Glutamatergic neuron (in vitro differentiated cells): ENCODE measurements at places on chromosomes 11 and 22. TPM values are rescaled to one million over a fixed set of nuclear protein-coding genes. Genes with fewer than 3 reads are reported as not detected.

- H3K4me3 ChIP-seq = no peak overlapping the region
- peak; percentile 91 for DNase-seq
- H3K4me1 ChIP-seq = peaks cover 21% of the 10 kb centered on the region
- H3K36me3 ChIP-seq = peaks cover 5% of the 10 kb centered on the region
- no peak overlapping the region for H3K27ac ChIP-seq
Observed at GRCh38 chr22:19629720-19630419, 84.4 kb upstream of the SEPTIN5 start.

DNA sequence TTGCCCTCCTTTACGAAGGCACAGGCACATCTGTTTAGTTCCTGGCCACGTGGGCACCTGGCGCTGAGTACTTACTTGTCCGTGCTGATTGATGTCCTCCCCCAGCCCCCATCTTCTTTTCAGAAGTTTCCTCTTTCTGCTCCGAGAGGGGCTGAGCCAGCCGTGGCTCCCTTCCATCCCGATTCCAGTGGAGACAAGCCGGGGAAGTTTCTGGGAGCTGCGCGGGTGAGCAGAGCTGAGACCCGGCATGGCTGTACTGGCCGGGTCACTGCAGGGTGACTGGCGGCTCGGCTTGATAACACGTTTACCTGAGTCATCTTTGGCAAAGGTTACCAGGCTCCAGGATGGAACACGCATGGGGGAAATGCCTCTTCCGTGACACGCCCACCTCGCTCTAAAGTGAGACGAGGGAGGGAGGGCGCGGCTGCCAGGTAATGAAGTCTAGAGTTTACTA lies 45.4 kb upstream of the ATXN10 start:
- H3K4me3 ChIP-seq = no peak overlapping the region
- peaks cover 6% of the 10 kb centered on the region for H3K4me1 ChIP-seq
- DNase-seq = no peak

DNA sequence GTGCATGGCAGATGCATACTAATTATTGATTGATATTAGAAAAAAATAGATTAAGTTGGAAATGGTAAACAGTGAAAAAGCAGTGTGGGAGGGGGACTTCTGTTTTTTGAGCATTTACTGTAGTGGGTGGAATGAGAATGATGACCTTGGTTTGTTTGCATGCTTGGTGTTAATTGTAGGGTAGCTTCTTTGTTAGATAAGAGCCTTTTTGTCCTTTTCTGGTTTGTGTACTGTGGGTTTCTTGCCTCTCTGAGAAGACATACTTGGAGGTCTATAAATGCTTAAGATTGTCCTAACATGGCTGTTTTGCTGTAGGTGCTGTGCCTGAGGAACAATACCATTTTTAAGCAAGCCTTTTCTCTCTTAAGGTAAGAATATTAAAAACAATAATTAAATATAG lies 17.0 kb downstream of the MRPL48 start:
- H3K27me3 ChIP-seq = no peaks in the 10 kb centered on the region
- H3K27ac ChIP-seq = no peak overlapping the region
- no peak for DNase-seq
- peaks cover 5% of the 10 kb centered on the region for H3K36me3 ChIP-seq

DNA sequence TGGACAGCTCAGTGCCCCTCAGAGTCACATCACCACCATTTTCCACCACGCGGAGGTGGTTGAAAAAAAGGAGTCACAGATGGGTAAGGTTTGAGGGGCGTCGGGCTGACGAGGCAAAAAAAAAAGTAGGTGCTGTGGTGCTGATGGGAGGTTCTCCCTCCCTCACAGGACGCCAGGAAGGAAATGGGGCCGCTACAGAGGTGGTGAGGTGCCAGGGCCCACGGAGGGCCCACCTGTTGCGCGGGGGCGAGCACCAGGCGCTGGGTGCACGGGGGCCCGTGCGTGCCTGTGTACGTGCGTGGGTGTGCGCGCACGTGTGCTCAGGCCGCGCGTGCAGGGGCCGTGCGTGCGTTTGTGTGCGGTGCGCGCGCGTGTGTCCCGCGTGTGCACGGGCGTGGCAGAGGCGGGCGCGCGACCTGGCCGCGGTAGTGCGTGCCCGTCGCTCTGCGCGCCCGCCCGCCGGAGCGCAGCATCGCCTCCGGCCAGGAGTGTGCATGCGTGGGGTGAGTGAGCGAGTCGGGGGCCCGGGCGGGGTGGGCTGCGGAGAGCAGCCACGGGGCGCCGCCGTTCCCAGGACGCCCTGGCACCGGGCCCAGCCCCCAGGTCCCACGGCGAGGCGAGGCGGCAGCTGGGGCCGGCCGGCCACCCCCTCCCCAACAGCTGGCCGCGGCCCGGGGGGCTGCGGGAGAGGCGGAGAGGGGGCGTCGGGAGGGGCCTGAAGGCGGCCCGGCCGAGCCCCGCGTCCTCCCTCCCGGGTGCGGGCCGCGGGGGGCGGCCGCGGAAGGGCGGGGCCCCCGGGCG lies 2.8 kb downstream of the PDGFB start:
- no peaks in the 10 kb centered on the region for H3K36me3 ChIP-seq
- peak overlapping the region; percentile 86 for H3K27ac ChIP-seq
- peaks cover 18% of the 10 kb centered on the region for H3K27me3 ChIP-seq
- H3K4me1 ChIP-seq = peaks cover 6% of the 10 kb centered on the region
- peak overlapping the region; percentile 86 for H3K4me3 ChIP-seq

Gene VPREB3
- total RNA-seq = not detected

GRCh38 chr22:40441761-40442390 lies 71.5 kb downstream of the SGSM3 start:
- H3K36me3 ChIP-seq = peaks cover 8% of the 10 kb centered on the region
- peaks cover 6% of the 10 kb centered on the region for H3K27me3 ChIP-seq
- no peak overlapping the region for H3K4me3 ChIP-seq
- no peak overlapping the region for H3K27ac ChIP-seq
- H3K4me1 ChIP-seq = peaks cover 6% of the 10 kb centered on the region

Gene SYT7
- 93.6 TPM for total RNA-seq

Gene TRIM49C
- 1.2 TPM for total RNA-seq

- DNase-seq = no peak
- no peak overlapping the region for H3K27ac ChIP-seq
- H3K36me3 ChIP-seq = no peaks in the 10 kb centered on the region
- H3K4me3 ChIP-seq = no peak overlapping the region
- peaks cover 3% of the 10 kb centered on the region for H3K27me3 ChIP-seq
Observed at GRCh38 chr11:32032478-32032877, 58.4 kb upstream of the RCN1 start.

- H3K4me1 ChIP-seq = no peaks in the 10 kb centered on the region
- H3K27ac ChIP-seq = no peak overlapping the region
- no peak for DNase-seq
- peaks cover 2% of the 10 kb centered on the region for H3K27me3 ChIP-seq
- no peak overlapping the region for H3K4me3 ChIP-seq
Observed at GRCh38 chr22:26744892-26745808, 87.8 kb downstream of the MIAT start.

DNA sequence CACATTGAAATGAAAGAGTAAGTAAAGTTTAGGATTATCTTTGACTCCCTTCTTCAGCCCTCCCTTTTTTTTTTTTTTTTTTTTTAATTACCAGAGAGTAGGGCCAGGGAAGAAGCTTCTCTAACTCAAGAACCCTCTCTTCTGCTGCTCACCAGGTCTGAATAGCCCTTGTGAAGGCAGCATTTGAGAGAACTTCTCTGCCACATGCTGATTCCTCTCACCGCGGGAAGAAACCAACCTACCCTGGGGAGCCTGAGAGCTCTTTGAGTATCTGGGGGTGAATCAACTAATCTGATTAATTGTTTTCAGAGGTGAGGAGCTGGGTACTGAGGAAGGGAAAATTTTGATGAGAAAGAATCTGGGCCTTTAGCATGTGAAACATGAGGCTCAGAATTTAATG lies 434.5 kb upstream of the CCDC90B start:
- DNase-seq = no peak
- H3K4me1 ChIP-seq = peaks cover 3% of the 10 kb centered on the region
- no peaks in the 10 kb centered on the region for H3K36me3 ChIP-seq
- no peaks in the 10 kb centered on the region for H3K27me3 ChIP-seq

DNA sequence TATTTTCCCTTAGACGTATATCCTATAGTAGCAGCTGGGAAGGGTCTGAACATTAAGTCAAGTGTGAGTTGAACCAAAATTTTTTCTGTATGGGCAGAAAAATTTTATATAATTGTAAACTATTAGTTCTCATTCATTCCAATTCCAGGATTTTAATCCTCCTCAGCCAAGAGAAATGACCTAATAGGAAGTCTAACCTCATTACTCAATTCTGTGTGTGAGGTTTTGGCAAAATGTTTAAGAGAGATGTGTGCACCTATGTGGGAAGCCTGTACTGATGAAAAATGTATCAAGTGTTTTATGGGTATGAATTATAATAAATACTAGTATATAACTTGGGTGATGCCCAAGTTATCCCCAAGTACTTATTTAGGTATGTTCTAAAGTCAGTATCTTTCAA lies 311.6 kb upstream of the PITPNB start:
- no peak overlapping the region for H3K27ac ChIP-seq
- H3K27me3 ChIP-seq = no peaks in the 10 kb centered on the region
- H3K4me3 ChIP-seq = no peak overlapping the region
- no peaks in the 10 kb centered on the region for H3K36me3 ChIP-seq
- H3K4me1 ChIP-seq = peaks cover 27% of the 10 kb centered on the region

DNA sequence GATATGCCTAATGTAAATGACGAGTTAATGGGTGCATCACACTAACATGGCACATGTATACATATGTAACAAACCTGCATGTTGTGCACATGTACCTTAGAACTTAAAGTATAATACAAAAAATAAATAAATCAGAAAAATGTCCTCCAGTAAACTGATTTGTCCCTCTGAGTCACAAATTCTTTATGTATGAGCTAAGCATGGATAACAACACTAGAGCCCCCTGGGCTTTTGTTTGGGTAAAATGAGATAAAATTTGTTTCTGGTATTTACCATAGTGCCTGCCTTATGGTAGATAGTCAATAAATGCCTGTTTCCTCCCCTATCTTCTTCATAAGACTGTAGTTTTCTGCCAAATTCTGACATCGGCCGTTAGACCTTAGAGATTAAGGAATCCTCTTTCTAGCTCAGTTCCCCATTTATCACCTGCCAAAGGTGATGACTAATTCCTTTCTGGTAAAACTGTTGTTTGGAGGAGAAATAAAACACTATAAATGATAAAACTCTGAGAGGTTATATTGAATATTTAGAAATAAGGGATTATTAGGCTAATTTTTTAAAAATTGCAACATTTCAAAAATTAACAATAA lies 43.6 kb upstream of the LUZP2 start:
- H3K27ac ChIP-seq = no peak overlapping the region
- no peaks in the 10 kb centered on the region for H3K4me1 ChIP-seq
- H3K36me3 ChIP-seq = no peaks in the 10 kb centered on the region
- no peak for DNase-seq
- no peak overlapping the region for H3K4me3 ChIP-seq

Gene OR5I1
- total RNA-seq = not detected

DNA sequence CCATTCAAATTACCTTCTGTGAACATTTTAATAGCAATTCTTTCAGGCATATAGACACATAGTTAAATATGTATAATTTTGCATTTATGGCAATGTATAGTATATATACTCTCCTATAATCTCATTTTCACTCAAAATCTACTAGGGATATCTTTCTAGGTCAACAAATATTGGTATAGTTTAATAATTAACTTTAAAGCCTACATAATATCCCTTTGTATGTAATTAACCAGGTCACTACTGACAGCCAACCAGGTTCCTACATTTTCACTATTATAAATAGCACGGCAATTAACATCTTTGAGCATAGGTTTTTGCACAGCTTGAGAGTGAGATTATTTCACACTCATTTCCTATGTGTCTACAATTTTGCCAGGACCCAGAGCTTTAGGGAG lies 15.8 kb downstream of the OR2AG2 start:
- H3K4me1 ChIP-seq = no peaks in the 10 kb centered on the region
- no peaks in the 10 kb centered on the region for H3K27me3 ChIP-seq
- H3K4me3 ChIP-seq = no peak overlapping the region
- no peaks in the 10 kb centered on the region for H3K36me3 ChIP-seq
- DNase-seq = no peak
- no peak overlapping the region for H3K27ac ChIP-seq

- H3K27ac ChIP-seq = no peak overlapping the region
- peaks cover 2% of the 10 kb centered on the region for H3K27me3 ChIP-seq
- peaks cover 4% of the 10 kb centered on the region for H3K36me3 ChIP-seq
- H3K4me1 ChIP-seq = no peaks in the 10 kb centered on the region
- no peak for DNase-seq
- H3K4me3 ChIP-seq = no peak overlapping the region
Observed at GRCh38 chr11:10388101-10388500, 67.0 kb upstream of the AMPD3 start.

Gene ANKK1
- not detected for total RNA-seq

Gene NDUFV1
- 216 TPM for total RNA-seq

GRCh38 chr11:96329419-96329818 lies 13.6 kb downstream of the MAML2 start:
- H3K27ac ChIP-seq = no peak overlapping the region
- no peak for DNase-seq
- H3K36me3 ChIP-seq = no peaks in the 10 kb centered on the region
- H3K4me3 ChIP-seq = no peak overlapping the region
- H3K4me1 ChIP-seq = peaks cover 23% of the 10 kb centered on the region

DNA sequence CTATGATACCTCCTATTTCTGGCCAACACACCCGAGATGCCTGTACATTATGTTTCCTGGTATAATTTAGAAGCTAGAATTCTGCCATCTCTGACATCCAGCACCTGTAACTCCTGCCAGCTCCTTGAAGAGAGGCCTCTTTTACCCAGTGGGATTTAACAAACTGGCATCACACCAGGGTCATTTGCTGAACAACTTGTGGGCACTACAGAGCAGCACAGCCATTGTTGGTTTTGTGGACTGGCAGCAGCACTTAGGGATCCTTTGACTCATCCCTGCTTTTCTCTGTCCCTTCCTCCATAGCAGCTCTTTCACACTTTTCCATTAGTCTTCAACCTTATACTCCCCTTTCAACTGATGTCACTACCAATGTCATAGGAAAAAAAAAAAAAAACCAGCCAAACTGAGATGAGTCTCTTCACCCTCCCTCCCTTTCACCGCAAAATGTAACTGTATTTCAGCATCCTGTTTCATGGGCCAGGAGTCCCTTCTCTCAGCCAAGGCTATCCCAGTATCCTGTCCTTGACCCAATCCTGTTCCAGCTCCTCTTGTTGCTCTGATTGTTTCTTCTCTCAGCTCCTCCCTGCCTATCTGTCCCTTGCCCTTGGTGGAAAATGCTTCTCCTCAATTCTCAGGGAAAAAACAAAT lies 68.7 kb downstream of the PPFIBP2 start:
- no peak for DNase-seq
- H3K27ac ChIP-seq = no peak overlapping the region
- H3K27me3 ChIP-seq = no peaks in the 10 kb centered on the region
- peaks cover 9% of the 10 kb centered on the region for H3K4me1 ChIP-seq

GRCh38 chr22:40405178-40406062 lies 35.0 kb downstream of the SGSM3 start:
- no peak for DNase-seq

DNA sequence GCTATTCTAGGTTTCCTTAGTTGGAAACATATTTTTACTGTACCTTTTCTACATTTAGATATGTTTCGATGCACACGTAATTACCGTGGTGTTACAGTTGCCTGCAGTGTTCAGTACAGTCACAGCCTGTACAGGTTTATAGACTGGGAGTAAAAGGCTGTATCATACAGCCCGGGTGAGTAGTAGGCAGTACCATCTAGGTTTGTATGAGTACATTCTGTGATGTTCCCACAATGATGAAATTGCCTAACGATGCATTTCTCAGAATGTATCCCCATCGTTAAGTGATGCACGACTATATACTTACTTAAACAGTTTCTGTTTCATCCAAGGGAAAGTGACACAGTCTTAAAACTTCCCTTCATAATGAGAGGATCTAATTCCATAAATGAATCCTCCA lies 13.1 kb upstream of the THY1 start:
- H3K27me3 ChIP-seq = peaks cover 13% of the 10 kb centered on the region
- H3K4me3 ChIP-seq = no peak overlapping the region
- H3K4me1 ChIP-seq = peaks cover 16% of the 10 kb centered on the region
- no peak for DNase-seq
